ENCODE measurements at places on chromosomes 1 and 21.

- DNase-seq = no peak
Measured at GRCh38 chr1:94550800-94551241, 9.3 kb upstream of the F3 start.

DNA sequence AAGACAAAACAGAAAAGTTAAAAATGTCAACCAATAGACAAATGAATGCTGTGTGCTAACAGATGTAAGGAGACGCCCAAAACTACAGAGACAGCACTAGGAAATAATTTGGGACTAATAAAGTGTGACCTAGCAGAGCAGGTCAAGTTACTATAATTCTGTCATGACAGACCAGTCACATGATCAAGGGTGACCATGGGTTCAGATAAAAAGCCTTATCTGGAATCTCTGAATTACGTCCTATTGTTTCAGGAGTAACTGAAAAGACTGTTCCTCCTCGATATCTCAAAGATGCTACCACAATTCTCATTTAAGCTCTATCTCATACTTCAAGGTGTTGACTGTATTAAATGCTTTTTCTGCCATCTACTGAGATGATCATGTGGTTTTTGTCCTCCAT lies 31.6 kb downstream of the PARP1 start:
- no peak for DNase-seq

DNA sequence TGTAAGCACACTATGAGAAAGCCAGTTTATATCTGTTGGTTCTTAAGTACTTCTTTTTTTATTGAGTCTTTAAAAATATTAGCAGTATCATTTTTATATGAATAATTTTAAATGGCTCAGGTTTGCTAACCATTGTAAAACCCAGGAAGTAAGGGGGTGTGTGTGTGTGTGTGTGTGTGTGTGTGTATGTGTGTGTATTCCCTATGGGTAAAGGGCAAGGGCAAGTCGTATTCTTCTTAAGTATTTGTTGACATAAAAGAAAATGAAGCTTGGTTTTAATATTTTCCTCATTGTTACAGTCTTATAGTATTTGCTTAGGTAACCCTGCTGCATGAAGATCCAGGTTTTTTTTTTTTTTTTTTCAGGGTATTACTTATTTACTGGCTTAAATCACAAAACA lies 495.0 kb upstream of the B3GALT2 start:
- no peak for DNase-seq

GRCh38 chr1:3408751-3409266 lies 45.7 kb upstream of the ARHGEF16 start:
- DNase-seq = no peak

GRCh38 chr1:179809506-179810366 lies 66.6 kb downstream of the FAM163A start:
- DNase-seq = peak; percentile 69

Measured in CD4-positive, alpha-beta T cell treated with Interleukin-15 for 4 hours (primary cell).